Dermis lymphatic vessel endothelial cell (primary cell): ENCODE measurements at places on chromosomes 13 and 19. TPM values are rescaled to one million over a fixed set of nuclear protein-coding genes. Genes with fewer than 3 reads are reported as not detected.

The NLRP13 gene
- total RNA-seq = not detected in 2 replicates

The FIZ1 gene
- total RNA-seq = 2.2 and 2.7 TPM in 2 replicates

The ZNF880 gene
- total RNA-seq = 20.6 and 25.8 TPM in 2 replicates

The CALR3 gene
- not detected in 2 replicates for total RNA-seq

The C19orf67 gene
- not detected in 2 replicates for total RNA-seq

The APOE gene
- total RNA-seq = 1.0 and 3.0 TPM in 2 replicates

The CERS4 gene
- total RNA-seq = 10.5 and 18.5 TPM in 2 replicates

The GNG7 gene
- total RNA-seq = 1.4 TPM in 2 replicates

The PIN1 gene
- 65.0 and 82.0 TPM in 2 replicates for total RNA-seq

The ERF gene
- 25.5 and 27.0 TPM in 2 replicates for total RNA-seq

The FUT1 gene
- total RNA-seq = 7.8 and 9.8 TPM in 2 replicates

The USE1 gene
- 14.0 and 15.2 TPM in 2 replicates for total RNA-seq

The EDDM13 gene
- 1.4 and 3.7 TPM in 2 replicates for total RNA-seq

The ZNF223 gene
- 6.0 and 7.3 TPM in 2 replicates for total RNA-seq

The PSG7 gene
- not detected in 2 replicates for total RNA-seq

The OR4F17 gene
- total RNA-seq = not detected in 2 replicates

The NXNL1 gene
- not detected in 2 replicates for total RNA-seq

The SLC17A7 gene
- total RNA-seq = 0.22 and 0.26 TPM in 2 replicates

The ZNF607 gene
- total RNA-seq = 1.7 and 3.1 TPM in 2 replicates

The ELANE gene
- total RNA-seq = not detected in 2 replicates

The ZNF14 gene
- total RNA-seq = 4.3 and 6.0 TPM in 2 replicates

The IGSF23 gene
- total RNA-seq = 0.11 TPM in 1 of 2 replicates, not detected in the other

The ZNF784 gene
- total RNA-seq = 4.4 and 4.5 TPM in 2 replicates

The COMMD6 gene
- 56.9 and 115 TPM in 2 replicates for total RNA-seq

The ZNF99 gene
- not detected in 2 replicates for total RNA-seq

The NCCRP1 gene
- total RNA-seq = not detected in 2 replicates

The ZNF560 gene
- under 0.01 TPM in 1 of 2 replicates, not detected in the other for total RNA-seq

The PCDH9 gene
- 1.2 and 2.0 TPM in 2 replicates for total RNA-seq

The RNF113B gene
- not detected in 2 replicates for total RNA-seq

The NAA16 gene
- total RNA-seq = 5.5 and 6.4 TPM in 2 replicates

The C5AR1 gene
- total RNA-seq = not detected in 2 replicates
